ENCODE measurements at places on chromosomes 1 and 21. TPM values are rescaled to one million over a fixed set of nuclear protein-coding genes. Genes with fewer than 3 reads are reported as not detected.

Gene OR14C36
- not detected for total RNA-seq

Gene KCNJ9
- not detected for total RNA-seq

Gene LRIG2
- total RNA-seq = 10.8 TPM

Gene MPZL1
- 19.0 TPM for total RNA-seq

Gene TTLL7
- total RNA-seq = 2.2 TPM

Gene FAM3B
- not detected for total RNA-seq

Measured in activated CD4-positive, alpha-beta memory T cell treated with anti-CD3 and anti-CD28 coated beads, Interleukin-2, amount 10 ng/mL, durations not matched to agents 7 days and 5 days (primary cell).